ENCODE measurements at places on chromosomes 7 and 10.

- DNase-seq, result no peak
These were observed 35.5 kb upstream of the KCNMA1 start for GRCh38 chr10:77673101-77673500.

- no peak for DNase-seq
These were observed 196.0 kb downstream of the RNLS start for GRCh38 chr10:88386821-88387773.

- DNase-seq, result no peak
These were observed 600.4 kb downstream of the KCNMA1 start for GRCh38 chr10:77036993-77037734.

DNA sequence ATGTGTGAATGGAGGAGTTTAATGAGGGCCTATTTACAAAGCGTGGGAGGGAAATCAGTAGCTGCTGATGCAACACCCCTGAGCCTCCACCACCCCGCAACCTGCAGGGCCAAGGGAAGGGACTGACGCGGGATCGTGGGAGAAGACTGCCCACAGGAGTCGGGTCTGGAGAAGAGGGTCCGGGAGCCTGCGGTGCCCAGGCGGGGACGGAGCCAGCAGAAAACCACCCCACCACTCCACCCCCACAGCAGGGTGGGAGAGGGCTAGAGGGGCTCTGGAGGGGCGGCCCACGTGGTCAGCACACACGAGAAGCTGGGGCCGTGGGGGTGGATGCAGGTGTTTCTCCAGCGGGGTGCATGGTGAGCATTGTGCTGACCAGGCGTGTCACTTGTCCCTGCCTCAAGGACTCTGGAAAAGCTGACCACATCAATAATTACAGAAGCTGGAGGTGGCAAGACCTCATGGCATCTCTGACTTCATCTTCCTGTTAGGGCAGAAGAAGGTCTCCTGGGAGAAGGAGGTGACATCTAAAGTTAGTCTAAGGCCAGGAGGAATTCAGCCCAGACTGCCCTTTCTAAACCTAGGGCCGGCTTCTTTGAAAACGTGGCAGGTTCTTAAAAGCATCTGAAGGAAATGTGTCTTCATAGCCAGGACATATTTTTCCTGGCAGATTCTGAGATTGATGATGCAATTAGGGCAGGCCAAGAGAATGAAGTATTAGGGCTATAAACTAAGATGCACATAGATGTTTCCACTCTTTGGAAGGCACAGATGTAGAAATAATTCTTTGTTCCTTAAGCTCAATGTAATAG is 150.9 kb downstream of the RGS10 start:
- no peak for DNase-seq

DNA sequence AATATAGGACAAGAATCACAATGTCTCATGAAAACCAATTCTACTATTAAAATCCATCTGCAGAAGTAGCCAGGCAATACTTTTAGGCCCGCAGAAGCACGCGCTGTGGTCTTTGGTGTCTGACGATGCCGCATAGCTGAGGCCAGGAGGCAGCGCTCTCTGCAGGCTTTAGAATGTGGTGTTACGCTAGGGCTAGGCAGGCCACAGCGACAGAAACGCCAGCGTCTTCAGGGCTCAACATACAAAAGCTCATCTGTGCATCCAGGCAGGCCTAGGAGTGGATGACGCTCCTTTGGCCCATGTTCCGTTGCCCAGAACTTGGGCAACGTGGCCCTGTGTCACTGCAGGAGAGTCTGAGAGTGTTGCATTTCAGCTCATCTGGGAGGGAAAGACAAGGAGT is 601.1 kb upstream of the FOXK1 start:
- DNase-seq, result no peak

DNA sequence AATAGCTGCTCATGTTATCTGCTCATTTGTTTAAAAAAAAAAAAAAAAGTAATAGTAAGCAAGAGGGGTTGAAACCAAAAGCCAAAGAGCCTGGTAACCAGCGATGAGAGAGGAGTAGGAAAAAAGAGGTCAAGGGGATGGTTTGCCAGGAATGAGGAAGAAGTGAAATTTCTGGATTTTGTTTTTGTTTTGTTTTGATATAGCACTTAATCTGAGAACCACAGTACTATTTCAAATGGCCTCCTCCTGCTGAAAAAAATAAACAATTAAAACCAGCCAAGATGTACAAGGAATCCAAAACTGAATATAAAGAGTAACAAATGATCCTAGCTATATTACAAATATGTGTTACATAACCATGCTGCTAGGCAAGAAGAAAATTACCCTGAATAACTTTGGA is 213.1 kb downstream of the FGFR2 start:
- DNase-seq, result no peak

All from HS-5 (cell line).